K562 (cell line): ENCODE measurements at places on chromosomes 11 and 22. TPM values are rescaled to one million over a fixed set of nuclear protein-coding genes. Genes with fewer than 3 reads are reported as not detected.

Gene KDM4F
- not detected in 2 replicates for polyA plus RNA-seq

Gene MMP8
- not detected in 2 replicates for polyA plus RNA-seq

Gene INPP5J
- polyA plus RNA-seq = 5.4 and 6.0 TPM in 2 replicates

Gene TSKU
- polyA plus RNA-seq = 9.1 and 12.3 TPM in 2 replicates

Gene EIF3M
- 920 and 1,225 TPM in 2 replicates for polyA plus RNA-seq

Gene GDPD4
- polyA plus RNA-seq = not detected in 2 replicates

Gene C11orf21
- 2.0 and 2.1 TPM in 2 replicates for polyA plus RNA-seq

Gene OR10A2
- not detected in 2 replicates for polyA plus RNA-seq

Gene B3GAT1
- 0.17 and 0.22 TPM in 2 replicates for polyA plus RNA-seq

Gene WBP2NL
- polyA plus RNA-seq = not detected in 2 replicates

Gene RIN1
- 0.26 and 0.48 TPM in 2 replicates for polyA plus RNA-seq

Gene TRIM77
- polyA plus RNA-seq = not detected in 2 replicates

Gene KRTAP5-11
- polyA plus RNA-seq = not detected in 2 replicates

Gene CHST1
- 0.08 TPM in 1 of 2 replicates, not detected in the other for polyA plus RNA-seq

Gene OR52D1
- not detected in 2 replicates for polyA plus RNA-seq
